ENCODE measurements at places on chromosomes 2 and 18.

- DNase-seq, result no peak
These were observed 9.7 kb downstream of the GREB1 start for GRCh38 chr2:11543337-11544216.

DNA sequence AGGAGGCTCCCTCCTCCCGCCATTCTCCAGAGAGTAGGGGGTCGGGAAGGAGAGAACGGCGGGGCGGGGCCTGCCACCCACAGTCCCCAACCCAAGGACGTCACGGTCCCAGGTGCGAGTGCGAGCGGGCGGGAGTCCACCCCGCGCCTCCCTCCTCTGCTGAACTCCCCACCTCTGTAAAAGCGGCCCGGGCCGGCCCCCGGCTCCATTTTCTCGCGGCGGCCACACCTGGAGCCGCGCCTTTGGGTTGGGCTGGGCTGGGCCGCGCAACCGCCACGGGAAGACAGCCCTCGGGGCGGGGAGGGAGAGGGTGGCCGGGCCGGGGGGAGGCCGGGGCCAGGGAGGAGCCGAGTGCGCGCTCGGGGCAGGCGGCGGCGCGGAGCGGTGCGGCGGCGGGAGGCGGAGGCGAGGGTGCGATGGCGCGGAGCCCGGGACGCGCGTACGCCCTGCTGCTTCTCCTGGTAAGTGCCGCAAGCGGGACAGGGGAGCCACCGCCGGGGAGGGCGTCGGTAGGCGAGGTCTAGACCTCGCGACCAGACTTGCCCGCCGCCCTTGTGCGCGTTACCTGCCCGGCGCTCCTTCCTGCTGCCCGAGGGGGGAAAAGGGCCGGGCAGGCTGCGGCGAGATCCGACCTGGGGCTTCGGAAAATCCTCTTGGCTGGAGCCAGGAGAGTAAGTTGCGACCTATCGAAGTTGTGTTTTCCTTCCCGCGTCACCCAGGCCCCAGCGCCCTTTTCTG is at the start of gene DSG2:
DSG2 (plus strand) TSS at position 342 of the 738 bp plus-strand sequence; CDS start at position 417, 75 bp downstream.
- DNase-seq, result no peak

GRCh38 chr2:165164201-165164600 is 39.6 kb downstream of the SCN3A start:
- DNase-seq, result no peak

DNA sequence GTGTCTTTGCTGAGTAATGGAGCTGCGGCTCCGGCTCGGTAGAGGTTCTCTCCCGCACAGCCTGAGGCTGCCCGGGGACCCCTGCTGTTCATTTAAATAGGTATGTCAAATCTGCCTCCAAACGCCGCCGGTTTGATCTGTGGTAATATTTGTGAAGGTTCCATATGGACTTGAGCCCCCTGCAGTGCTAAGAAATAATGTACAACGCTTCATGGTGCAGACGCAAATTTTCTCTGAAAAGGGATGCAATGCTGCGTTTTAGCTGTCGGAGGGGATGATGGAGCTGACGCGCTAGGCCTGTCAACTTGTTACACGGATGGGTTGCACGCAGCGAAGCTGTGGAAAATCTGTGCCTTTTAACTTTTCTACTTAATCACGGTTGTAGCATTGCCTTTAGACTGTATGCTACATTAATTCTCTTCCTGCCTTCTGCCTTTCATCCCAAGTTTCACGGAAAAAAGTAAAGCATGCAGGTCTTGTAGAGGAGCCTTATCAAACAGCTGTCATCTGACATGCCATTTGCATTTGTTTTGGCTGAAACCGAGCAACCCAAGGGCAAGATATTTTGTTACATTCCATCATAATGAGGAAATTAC is 43.2 kb downstream of the MRPS9 start:
- no peak for DNase-seq

GRCh38 chr2:69798290-69798908 is 31.1 kb upstream of the GMCL1 start:
- no peak for DNase-seq

DNA sequence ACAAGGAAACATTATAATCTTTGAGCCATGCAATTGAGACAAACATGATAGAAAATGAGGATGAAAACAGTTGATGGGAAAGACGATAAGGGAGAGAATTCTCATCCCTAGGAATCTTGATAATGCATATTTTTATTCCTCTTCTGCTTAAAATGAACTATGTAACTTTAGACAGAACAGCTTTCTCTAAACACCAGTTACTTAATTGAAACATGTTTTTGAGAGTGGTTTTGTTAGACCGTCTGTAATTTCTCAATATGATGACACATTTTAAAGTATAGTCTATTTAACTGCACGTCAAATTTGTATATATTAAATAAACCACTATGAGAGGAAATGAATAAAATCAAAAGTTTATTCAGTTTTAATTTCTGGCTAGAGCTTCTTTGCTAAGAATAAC is 1453.9 kb upstream of the NXPH2 start:
- no peak for DNase-seq

- no peak for DNase-seq
These were observed 20.3 kb downstream of the CABLES1 start for GRCh38 chr18:23155537-23155936.

DNA sequence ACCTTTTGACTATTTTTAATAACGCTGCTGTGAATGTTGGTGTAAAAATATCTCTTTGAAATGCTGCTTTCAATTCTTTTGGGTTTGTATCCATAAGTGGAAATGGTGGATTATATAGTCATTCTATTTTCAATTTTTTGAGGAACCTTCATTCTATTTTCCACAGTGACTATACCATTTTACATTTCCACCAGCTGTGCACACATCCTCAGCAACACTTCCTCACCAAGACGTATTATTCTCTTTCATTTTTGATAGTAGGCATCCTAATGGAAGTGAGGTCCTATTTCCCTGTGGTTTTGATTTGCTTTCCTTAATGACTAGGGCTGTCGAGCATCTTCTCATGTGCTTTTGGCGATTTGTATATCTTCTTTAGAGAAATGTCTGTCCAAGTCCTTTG is 14.8 kb downstream of the CASP10 start:
- DNase-seq, result no peak

GRCh38 chr2:95007822-95008221 is 17.7 kb upstream of the MAL start:
- DNase-seq, result no peak

DNA sequence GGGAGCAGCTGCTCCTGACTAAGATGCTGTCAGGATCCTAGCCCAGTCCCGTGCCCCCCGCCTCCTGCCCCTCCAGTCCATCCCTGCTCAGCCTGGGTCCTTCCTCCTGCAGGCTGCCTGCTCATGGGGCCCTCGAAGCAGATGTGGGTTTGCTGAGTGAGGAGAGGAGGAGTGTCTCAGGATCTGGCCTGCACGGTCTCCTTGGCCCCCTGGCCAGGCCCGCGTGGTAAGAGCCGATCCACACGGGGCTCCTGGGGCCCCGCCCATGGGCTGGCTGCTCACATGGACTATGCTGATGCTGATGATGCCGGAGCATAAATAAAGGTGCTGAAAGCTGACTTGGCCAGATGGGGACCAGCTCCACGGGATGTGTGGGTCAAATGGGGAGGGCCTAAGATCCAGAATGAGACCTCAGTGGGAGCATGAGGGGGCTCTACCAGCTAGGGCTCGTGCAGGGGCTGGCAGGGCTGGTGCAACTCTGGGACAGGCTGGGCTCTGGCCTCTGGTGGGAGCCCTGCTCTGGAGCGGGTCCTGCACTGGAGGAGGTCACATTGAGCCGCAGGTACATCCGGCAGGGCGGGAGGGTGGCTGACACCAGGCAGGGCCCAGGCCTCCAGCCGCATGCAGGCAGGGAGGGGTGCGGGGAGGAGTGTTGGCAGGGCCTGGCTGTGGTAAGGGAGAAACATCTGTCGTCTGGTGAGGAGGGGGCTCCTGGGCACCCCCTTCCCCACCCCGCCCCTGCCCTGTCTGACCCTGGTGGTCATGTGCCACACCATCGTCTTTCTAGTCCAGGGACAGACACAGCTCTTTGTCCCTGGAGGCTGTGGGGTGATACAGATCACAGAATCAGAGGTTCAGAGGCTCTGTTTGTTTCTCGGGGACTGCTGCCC is 275.3 kb upstream of the HDAC4 start:
- no peak for DNase-seq
